ENCODE measurements at places on chromosomes 7 and 10. TPM values are rescaled to one million over a fixed set of nuclear protein-coding genes. Genes with fewer than 3 reads are reported as not detected.

Gene ACTL6B
- total RNA-seq = not detected

Gene PIK3AP1
- total RNA-seq = 35.0 TPM

DNA sequence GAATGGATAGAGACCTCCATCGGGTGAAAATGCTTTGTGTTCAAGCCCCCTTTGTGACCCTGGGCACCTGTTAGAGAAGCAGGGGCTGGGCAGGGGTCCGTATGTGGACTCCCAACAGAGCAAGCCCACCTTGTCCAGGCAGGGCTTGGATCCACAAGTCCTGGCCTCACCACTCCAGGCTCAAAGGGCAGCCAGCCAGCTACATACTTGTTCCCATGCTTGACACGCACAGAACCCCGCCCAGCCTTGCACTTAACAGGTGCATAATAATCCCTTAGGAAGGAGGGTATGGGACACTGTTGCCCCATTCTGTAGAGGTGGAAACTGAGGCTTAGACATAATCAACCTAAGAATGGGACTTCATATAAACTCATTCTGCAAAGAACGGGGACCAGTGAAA is 160.6 kb downstream of the PRKAG2 start:
- DNase-seq = no peak

DNA sequence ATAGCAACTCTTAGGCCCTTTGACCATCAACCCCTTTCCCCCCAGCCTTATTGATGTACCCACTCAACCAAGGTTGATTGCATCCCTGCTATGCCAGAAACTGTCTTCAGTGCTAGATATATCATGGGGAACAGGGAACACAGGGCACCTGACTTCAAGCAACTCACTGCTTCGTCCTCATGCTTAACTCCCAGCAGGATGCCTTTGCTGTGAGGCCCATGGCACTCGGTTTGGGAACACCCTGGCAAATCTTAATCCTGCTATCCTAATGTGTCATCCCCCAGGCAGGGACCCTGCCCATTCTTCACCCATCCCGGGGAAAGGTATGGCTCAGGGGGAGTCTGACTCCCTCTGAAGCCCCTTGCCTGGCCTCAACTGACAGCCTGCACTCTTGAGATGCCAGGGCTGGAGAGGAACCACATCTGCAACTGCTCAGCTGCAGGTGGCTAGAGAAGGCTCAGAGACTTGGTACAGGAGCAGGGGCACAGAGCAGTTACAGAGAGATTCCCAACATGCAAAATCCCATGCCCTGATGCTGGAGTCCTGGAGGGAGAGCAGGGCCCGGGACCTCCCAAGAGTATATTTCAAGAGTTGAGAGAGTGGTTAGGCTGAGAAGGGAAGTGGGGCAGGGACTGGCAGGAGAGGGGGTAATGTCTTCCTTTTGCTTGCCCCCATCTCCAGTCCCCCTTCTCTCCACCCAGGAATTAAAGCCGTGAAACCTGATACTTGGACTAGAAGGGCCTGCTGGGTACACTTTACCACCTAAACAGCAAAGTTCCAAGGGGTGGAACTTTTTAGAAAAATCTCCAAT is 2.4 kb upstream of the UNC5B start:
- no peak for DNase-seq

Gene LRRC17
- 0.27 TPM for total RNA-seq

GRCh38 chr7:73611017-73611555 is 13.2 kb downstream of the MLXIPL start:
- DNase-seq = no peak

Gene PKD1L1
- total RNA-seq = under 0.01 TPM

- DNase-seq = peak; percentile 10
Measured at GRCh38 chr7:138885383-138886147, 87.6 kb upstream of the ATP6V0A4 start.

- DNase-seq = no peak
Measured at GRCh38 chr10:86434656-86435055, 68.1 kb upstream of the GRID1 start.

Gene LRGUK
- 0.54 TPM for total RNA-seq

DNA sequence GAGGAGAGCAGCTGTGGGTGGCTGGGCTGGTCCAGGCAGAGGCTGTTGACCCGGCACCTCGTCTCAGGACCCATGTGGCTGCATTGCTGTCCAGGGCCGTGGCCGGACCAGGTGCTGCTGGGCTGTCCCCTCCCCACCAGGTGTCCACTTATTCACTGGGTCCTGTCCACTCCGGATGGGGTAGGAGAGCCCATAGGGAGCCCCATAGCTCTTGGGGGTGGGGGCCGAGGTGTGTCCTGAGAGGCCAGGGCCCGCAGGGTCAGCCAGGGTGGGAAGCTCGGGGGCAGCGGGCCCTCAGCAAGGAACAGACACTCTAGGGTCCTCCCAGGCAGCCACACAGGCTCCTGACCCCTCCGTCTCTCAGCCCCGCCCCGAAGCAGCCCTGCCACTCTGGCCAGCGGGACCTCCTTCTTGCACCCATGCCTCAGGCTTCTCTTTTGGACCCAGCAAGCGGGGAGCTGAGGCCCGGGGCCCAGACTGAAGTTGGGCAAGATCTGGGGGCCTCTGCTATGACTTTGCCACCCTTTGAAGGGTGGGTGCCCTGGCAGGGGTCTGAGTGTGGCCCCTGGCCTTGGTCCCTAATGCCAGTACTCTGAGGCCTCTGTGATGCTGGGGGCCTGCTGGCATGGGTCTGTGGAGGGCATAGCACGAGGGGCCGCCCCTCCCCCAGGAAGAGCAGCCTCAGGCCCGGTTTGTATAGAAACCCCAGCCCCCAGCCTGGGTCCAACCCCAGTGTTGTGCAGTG is 86.4 kb downstream of the NKX6-2 start:
- no peak for DNase-seq

DNA sequence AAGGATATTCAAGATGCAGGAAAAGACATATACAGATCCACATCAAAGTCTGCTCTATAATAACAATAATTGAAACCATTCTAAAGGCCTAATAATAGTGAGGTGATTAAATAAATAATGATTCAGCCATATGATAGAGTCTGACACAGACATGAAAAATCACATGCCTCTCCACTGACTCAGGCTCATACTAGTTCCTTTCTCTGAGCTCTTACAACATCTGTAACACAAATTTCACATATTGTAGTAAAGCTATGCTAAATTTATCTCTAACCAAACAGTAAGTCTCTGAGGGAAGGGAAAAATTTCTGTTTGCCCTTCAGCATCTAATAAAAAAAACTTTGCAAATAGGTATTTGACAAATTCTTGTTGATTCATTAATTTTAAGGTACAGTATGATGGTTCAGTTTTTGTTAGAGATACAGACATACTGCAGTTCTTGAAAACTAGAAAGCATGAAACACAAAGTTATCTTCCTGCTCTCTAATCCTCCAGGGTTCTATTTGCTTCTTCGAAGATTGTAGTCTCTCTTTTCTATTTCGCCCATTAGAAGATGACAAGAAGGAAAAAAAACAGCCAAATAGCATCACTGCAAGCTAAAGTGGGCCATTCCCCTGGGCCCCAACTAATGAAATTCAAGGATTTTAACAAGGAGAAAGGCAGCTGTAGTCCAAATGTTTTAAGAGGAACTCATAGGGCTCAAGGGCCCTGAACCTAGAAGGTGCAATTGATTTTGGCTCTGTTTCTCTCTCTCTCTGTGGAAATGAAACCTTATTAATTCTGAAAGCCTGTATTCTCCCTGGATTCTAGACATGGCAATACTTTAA is 53.9 kb downstream of the CUBN start:
- DNase-seq = no peak

GRCh38 chr10:29239569-29240472 is 49.0 kb upstream of the LYZL1 start:
- no peak for DNase-seq

DNA sequence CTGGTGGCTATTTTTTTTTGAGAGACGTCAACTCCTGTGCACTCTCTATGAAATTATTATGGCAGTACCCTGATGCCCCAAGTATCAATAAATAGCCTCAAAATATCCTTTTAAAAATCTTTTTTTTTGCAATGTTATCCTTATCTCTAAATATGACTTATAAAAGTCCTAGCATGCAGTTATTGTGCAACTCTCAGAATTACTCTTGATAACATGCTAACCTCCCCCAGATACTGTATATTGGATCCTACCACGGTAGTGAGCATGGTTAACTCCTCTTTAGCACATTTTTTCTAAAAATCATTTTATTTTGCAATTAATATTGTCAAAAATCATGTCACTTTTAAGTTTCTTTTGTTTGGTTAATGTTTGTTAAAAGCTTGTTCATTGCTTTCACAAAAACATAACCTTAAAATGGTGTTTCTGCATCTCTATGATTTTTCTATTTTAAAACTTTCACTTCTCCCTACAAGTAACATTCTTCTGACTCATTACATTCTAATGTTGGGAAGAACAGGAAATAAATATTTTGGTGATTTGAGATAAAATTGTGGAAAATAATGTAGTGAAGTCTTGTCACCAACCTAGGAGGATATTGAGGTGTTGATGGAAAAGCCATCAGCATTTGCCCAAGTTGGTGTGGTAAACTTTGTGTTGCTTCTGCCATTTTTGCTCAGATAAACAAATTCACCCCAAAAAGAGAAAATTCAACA is 42.1 kb upstream of the ADRA2A start:
- no peak for DNase-seq

GRCh38 chr7:36796850-36797536 is 72.7 kb upstream of the AOAH start:
- DNase-seq = no peak

DNA sequence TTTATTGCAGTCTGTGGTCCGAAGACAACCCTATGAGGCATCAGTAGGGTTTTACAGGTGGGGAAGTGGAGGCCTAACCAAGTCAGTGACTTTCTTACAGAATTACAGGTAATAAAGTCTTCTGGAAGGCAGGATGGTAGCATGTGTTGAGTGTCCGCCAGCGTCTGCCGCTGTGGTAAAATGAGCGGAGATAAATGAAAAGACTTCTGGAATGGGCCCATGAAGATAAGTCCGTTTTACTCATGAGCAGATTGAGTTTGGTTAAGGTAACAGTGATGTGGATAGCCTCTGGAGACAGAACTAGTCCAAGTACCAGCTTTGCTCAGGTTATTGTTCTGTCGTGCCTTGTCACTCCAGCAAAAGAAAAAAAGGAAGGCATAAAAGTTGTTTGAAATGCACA is 966 bp downstream of the FBH1 start:
- no peak for DNase-seq

Gene FOXI2
- total RNA-seq = 0.54 TPM

DNA sequence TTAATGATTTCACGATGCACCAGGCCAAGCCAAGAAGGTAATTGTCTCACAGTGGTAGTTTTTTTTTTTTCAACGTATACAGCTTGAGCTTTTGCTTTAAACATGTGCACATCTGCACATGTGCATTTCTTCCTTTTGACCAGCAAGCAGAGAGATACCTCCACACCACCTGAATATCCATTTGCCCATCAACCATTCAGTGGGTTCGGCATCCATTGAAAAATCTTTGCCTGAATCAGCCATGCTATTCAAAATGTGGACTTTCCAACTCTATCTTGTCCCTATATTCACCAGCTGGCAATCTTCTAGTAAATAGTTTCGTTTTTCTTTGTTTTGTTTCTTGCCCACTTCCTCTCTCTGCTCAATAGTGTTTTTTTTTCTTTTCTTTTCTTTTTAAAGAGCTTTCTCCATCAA is 7.7 kb upstream of the TRA2A start:
- DNase-seq = no peak

Gene TMEM184A
- total RNA-seq = 0.27 TPM

Gene HABP2
- total RNA-seq = 0.27 TPM

Gene VSTM2A
- not detected for total RNA-seq

GRCh38 chr7:69749994-69750393 is 151.7 kb downstream of the AUTS2 start:
- DNase-seq = no peak

DNA sequence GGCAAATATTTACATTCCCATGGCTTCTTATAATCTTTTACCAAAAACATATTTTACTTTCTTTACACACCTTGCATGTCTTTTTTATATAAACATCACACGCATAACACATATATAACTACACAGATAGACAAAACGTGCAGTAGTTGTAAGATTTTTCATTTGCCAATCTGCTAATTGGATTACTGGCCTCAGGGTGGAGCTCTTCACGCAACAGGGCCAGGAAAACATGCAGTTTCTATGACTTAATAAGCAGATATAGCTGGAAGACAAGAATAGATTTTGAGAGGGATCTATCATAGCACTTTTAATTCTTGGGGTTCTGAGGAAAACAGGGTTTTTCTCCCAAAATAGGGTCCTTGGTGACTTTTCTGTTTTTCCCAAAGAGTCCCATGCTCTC is 12.7 kb downstream of the ACADSB start:
- DNase-seq = no peak

GRCh38 chr10:119742947-119743648 is 17.2 kb downstream of the INPP5F start:
- no peak for DNase-seq

GRCh38 chr10:59753267-59753666 is at the start of gene MRLN:
Gene MRLN (minus strand): TSS chr10:59753455.
- no peak for DNase-seq

DNA sequence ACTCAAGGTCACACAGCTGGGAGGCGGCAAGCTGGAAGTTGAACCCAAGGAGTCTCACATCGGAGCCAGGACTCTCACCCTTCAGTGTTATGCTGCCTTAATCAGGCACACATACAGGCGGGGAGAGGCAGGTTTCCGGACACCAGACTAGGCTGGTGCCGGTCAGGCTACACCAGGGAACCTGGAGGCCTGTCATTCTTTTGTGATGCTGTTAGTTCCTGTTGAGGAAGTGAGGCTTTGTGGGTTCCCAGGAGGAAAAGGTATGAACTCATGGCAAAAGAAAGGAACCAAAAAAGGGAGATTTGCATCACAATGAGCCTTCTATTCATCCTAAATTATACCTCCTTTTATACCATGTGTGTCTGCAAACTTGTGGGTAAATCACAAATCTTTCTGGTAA is 103.8 kb downstream of the TCF7L2 start:
- no peak for DNase-seq

DNA sequence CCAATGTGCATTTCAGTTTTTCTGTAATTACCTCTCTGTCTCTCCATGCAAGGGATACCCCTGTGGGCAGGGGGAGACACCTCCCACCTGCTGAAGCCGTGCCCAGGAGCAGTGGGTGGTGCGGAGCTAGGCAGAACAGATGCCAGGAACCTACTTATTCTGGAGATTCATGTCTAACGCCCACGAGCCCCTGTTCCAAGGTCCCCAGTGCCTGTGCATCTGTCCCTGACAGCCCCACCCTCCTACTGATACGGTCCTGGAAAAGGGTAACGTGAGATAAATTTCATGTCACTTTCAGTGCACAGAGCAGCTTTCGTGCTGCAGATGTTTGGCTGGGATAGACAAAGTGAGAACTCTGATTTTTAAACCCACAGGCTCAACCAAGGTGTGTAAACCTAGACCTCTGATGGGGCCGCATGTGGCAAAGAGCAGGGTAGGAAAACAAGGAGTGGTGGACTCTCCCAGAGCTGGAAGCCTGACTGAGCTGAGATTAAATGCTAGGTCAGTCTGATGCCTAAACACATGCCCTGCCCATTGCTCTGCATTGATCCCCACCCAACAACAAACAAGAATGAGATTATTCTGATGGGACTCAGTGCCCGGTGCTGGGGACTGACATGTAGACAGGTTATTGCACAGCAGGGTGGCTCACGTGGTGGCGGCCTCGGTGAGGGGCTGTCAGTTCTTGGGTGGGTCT is 123.6 kb upstream of the GDF10 start:
- no peak for DNase-seq

Measured in hematopoietic multipotent progenitor cell (in vitro differentiated cells).